Activated naive CD4-positive, alpha-beta T cell treated with anti-CD3 and anti-CD28 coated beads for 36 hours (primary cell): ENCODE measurements at places on chromosomes 1 and 21.

DNA sequence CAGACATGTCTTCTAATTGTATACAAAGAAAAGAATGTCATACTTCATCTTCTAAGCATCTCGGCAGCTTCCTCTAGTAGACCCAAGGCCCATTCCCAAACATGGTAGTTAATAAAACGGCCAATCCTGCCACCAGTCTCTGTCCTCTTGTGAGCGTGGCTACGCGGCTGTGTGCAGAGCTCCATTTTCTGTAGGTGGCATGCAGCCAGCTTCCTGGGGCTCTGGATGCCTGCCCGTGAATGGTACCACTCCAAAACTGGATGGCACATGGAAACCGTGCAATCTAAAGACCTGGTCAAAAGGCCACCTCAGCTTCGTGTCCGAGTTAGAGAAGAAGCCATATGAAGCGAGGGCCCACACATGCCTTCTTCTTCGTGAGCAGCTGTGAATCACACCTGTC lies 110.7 kb downstream of the SIPA1L2 start:
- no peak for DNase-seq

DNA sequence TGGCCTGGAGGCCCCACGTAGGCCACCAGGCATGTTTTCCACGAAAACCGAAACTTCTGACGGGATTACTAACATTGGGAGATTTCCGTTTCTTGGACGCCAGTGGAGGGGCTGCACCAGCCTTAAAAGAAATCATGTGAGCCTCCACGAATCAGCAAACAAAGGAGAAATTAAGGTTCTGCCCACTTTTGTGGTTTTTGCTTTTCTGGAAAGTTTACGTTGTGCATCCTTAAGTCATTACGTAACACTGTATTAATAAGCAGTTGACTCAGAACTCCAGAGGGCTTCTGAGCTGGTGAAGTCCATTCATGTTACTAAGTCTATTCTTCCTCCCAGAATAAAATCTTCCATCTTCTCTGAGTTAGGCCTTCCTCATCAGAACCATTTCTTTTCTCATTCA lies 168.5 kb downstream of the PSMG1 start:
- no peak for DNase-seq

- DNase-seq = no peak
These were observed 1.0 kb upstream of the KAZN start for GRCh38 chr1:14597343-14598006.

- DNase-seq = no peak
These were observed 98.7 kb upstream of the RGS1 start for GRCh38 chr1:192476802-192477298.

DNA sequence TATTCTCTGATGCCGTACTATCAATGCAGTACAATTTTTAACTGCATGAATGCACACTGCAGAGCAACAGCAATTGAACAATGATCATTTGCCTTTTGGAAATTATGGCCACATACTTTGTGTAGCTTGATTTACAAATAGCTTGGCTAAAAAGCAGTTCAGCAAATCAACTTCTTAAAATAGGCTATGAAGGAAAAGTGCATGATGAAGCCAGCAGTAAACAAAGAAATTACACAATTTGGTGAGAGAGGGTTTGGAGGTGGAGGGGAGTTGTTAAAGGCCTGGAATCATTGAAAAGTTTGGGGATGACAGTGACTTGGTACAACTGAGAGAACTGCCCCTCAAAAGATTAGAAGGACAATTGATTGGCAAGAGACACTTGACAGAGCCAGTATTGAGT lies 6.5 kb downstream of the PIGM start:
- DNase-seq = no peak

DNA sequence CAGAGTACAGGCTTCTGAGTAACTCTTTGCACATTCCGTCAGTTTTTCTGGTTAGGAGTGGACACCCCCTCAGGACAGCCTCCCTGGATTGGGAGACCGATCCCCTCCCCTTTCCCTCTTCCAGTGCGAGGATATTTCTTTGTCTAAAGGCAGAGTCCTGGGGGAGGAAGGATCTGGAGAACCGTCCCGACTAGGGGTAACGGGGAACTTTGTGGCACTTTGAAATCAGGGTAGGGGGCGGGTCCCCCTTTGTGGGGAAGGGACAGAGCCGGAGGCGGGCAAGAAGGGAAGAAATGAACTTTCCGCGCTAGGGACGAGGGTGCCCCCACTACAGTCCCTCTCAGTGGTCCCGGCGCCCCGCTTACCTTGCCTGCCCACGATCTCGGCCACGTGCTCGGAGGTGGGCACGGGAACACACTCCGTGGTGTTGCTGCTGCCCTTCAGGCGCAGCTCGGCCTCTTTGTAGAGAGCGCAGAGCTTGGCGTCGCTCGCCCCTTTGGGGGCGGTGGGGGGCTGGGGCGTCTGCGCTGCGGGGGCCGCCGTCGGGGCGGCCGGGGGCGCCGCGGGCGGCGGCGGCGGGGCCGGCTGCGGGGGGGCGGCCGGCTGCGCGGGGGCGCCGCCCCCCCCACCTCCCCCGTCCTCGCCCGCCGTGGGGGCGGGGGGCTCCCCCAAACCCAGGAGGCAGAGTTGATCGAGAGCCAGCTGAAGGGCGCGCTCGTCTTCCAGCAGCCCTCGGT lies 917 bp downstream of the MEX3A start:
- no peak for DNase-seq

DNA sequence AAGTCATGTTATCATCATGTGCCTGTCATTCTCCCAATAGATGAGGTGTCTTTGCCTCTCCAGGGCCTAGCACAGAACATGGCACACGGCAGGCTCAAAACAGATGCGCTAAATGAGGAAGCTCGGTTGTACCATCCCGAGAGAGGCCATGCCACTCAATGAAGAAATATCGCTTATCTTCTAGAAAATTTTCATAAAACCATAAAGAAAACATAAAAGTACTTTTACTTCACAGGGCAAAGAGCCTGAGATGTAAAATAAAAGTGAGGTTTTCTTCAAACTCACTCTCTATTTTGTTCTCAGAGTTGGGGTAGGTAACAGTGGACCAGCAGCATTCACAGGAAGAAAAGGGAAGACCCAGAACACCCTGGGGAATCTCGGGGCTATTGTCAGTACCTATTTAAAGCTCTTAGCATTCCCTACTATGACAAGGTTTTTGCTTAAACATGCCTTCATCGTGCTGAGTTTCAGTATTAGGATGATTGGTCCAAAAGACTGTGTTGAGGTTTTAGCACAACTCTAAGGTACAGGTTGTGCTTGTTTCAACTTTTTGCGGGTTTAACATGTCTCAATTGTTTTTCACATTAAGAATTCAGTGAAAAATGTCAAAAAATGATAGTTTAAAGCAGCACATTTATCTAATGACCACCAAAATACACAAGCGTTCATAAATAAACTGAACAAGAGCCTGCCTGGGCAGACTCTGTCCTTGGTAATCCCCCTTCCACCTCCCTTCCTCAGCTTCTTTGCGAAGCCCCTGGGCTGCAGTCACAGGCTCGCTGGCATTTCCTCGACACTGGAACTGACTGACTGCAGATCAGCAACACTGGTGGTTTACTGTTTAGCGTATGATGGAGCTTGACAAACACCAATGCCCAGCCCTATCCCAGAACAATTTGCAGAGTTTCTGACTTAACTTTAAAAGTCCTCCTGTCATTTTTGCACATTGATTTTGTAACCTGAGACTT lies 55.6 kb downstream of the COQ8A start:
- no peak for DNase-seq

DNA sequence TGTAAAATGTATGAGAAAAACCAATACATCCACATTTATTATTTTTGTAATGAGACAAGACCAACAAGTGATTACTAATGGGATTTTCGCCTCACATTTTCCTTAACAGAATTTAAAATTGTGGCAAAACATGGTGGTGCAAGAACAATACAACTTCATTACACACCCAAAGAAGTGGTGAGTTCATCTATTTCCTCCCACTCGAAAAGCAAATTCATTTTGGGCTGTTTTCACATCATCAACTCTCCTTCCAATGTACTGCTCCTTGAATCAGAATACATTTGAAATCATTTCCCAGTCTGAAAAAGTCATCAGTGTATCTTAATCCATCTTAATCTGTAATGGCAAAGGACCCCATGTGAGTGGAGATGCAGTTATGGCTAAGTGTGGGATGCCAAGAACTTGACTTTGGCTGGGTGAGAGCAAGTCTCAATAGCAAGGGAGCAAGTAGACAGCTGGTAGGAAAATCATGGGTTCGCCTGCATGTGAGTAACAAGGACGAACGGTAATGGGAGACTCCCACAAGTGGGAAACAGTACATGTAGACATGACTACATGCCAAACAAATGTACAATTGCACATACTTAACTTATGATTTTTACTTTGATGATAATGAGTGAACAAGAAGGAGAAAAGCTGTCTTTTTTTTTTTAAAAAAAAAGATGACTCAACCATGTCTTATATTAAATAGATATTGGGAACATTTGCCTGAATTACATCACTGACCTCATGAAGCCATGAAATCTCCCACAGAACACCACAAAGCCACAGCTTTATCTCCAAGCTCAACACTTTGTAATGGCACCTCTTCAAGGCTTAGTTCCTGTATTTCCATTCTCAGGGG lies 46.0 kb downstream of the RUNX1 start:
- no peak for DNase-seq

- DNase-seq = no peak
These were observed 63.7 kb downstream of the SIM2 start for GRCh38 chr21:36762642-36763041.

GRCh38 chr21:14677639-14678179 lies 131.6 kb upstream of the SAMSN1 start:
- no peak for DNase-seq

DNA sequence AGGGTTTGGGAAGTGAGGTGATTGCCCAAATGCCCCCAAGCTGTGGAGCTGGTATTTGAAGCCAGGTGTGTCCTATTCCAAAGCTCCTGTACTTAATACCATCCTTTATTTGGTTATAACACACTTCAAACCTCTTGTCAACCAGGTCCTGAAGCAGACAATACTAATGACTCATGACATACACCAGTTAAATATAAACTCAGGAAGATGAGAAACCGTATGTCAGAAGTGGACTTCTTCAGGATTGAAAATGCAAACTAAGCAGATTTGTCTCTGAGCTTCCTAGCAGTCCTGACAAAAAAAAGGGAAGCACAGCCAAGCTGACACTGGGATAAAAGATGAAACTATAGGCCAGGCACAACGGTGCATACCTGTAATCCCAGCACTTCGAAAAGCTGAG lies 70.6 kb downstream of the ALPL start:
- DNase-seq = no peak

GRCh38 chr21:36728371-36729111 lies 29.6 kb downstream of the SIM2 start:
- DNase-seq = no peak

DNA sequence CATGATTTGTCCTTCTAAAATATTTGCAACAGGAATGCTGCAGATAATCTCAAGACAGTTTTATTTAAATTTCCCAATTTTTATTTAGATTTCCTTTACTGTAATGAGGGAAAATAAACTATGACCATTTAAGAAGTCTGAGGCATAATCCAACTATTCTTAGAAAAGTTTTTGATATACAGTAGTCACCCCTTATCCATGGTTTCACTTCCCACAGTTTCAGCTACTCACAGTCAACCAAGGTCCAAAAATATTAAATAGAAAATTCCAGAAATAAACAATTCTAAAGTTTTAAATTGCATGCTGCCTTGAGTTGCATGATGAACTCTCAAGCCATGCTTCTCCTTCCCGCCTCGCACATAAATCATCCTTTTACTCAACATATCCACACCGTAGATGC lies 33.3 kb downstream of the TOR3A start:
- DNase-seq = no peak

DNA sequence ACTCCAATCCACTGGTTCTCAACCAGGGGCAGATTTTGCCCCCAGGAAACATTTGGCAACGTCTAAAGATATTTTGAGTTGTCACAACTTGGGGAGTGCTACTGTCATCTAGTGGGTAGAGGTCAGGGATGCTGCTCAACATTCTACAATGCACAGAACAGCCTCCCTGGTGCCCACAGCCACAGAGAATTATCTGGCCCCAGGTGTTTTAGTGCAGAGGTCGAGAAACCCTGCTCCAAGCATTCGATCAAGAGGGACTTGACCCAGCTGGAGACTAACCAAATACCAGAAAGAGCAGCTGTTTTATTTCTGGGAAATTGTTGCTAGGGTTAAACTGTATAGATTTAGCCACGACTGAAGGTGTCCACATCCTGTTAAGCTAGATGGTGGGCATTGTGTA lies 19.2 kb downstream of the CD247 start:
- DNase-seq = no peak

DNA sequence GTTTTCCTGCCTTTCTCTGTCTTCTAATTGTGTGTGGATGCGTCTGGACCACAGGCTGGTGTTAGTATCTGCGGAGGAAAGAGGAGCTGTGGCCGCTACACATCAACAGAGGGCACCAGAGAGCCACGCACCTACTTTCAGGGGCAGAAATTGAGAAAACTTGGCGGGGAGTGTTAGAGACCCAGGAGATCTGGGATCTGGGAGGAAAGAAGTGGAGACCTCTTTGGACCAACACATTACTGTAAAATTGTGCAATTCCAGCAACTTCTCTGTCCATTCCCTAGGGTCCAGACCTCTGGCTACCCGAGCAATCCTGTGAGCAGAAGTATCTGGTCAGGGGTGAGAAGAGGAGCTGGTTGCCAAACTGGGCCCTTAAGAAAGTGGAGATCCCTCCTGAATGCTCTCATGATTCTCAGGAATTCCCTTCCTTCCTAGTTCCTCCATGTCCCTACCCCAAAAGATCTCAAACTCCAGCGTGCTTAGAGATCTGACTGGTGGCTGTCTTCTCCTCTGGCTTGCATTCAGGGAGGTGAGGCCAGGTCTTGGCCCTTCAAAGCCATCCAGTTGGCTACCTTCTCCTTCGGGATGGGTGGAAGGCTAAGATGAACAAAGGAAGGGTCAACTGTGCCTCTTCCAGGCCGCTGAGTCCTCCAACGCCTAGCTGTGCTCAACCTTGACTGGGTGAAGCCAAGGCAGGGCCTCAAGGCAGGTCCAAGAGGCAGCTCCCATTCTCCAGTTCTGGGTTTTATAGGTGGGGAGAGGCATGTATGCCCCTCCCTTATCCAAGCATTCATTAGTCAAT lies 1.2 kb upstream of the KIRREL1 start:
- peak; percentile 66 for DNase-seq

- no peak for DNase-seq
These were observed 73.4 kb downstream of the UCK2 start for GRCh38 chr1:165900576-165901380.

DNA sequence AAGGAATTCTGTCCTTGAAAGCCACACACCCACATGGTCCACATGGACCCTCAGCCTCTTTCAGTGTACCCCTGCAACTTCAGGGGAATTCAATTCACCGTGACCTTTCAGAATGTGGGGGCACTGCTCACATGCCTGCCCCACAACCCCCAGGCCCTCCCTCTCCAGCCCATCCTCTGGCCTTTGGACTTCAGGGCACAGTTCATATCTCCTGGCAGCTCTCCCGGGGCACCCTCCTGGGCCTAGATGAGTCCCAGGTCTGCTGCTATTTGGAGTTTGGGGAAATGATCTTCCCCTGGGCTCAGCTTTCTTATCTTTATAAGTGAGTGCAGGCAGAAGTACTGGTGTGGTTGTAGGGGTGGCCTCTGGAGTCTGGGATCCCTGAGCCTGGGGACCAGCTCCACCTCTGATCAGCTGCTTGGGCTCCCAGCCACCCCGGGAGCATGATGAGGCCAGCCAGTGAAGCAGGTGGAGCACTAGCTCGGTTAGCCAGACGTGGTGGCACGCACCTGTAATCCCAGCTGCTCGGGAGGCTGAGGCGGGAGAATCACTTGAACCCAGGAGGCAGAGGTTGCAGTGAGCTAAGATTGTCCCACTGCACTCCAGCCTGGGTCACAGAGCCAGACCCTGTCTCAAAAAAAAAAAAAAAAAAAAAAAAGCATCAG lies 15.8 kb downstream of the C1orf167 start:
- DNase-seq = no peak
